ENCODE measurements at places on chromosomes 5 and 9.

DNA sequence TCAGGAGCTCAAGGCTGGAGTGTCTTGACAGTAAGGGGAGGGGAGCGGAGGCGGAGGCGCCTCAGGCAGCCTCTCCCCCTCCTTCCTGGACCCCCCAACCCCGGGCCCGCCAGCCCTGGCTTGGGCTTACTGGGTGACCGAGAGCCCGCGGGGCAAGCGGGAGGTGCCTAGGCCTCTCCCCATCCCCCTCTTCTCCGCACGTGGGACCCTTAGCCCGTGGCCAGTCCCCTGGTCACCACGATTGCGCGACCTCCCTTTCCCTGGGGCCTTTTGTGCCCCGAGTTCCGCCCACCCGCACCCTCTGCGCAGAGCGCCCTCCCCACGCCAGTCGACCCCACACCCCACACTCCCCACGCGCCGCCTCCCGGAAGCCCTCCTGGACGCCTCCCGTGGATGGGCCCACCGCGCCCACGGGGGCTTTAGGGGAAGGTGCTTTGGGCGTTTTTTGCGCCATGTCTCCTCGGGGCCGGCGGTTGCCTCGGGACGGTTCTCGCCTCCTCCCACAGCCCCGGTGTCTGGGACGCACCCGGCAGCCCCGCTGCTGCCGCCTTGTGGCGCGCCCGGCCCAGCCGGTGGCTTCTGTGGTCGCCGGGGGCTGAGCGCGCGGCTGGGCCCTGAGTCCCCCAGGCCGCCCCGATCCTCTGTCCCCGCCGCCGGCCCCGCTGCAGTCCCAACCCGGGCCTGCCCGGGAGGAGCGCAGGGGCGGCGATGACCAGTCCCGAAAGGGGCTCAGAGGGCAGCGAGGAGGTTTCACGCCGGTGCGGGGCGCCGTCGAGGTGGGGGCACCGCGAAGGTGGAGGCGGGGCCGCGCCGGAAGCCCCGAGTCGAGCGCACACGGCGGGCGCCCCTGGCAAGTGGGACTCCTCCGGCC lies 3.2 kb downstream of the TOR4A start:
- no peak for DNase-seq

- no peak for DNase-seq
Measured at GRCh38 chr9:121765021-121765950, 113.9 kb downstream of the DAB2IP start.

- no peak for DNase-seq
Measured at GRCh38 chr9:70504834-70505233, 90.4 kb upstream of the KLF9 start.

DNA sequence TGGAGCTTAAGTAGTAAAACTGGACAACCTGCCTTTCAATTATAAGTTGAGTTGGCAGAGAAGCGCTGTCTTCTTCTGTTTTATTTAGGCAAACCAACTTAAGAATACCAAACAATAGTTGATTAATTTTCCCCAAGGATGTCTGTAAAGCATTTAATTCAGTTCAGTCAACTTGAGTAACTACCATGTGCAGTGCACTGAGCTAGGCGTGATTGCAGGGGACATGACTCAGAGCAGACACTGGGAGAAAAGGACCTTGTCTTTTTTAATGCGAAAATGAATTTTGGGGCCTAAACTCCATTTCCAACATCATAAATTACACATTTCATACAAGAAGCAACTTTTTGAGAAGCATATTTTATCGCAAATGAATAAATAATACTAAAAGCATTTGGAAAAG lies 66.3 kb downstream of the FBXL7 start:
- DNase-seq, result no peak

- DNase-seq, result no peak
Measured at GRCh38 chr5:32419791-32420190, 24.7 kb downstream of the ZFR start.

DNA sequence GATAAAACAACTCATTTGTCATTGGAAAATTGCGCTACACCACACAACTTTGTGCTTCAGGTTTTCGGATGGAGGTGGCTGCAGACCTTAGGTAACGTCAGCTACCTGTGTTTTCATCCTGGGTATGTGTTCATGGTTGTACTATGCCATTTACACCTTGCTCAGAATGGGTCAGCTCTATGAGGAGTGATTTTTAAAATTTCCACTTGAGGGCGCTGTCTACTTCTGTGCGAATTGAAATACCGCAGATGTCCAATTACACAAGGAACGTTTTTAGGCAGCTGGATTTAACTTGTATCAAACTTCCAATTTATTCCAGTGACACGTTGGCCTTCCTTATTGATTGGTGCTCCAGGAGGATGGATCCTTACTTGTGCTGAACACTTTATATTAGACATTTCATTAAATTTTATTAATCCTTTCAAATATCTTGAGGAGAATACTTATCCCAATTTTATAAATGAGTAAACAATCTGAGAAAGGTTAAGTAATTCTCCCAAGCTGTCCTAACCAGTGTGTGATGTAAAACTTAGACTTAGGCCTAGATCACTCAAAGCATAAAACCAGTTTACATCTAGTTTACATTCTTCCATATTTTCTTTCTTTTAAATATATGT lies 23.4 kb downstream of the DMRTA1 start:
- DNase-seq, result no peak

DNA sequence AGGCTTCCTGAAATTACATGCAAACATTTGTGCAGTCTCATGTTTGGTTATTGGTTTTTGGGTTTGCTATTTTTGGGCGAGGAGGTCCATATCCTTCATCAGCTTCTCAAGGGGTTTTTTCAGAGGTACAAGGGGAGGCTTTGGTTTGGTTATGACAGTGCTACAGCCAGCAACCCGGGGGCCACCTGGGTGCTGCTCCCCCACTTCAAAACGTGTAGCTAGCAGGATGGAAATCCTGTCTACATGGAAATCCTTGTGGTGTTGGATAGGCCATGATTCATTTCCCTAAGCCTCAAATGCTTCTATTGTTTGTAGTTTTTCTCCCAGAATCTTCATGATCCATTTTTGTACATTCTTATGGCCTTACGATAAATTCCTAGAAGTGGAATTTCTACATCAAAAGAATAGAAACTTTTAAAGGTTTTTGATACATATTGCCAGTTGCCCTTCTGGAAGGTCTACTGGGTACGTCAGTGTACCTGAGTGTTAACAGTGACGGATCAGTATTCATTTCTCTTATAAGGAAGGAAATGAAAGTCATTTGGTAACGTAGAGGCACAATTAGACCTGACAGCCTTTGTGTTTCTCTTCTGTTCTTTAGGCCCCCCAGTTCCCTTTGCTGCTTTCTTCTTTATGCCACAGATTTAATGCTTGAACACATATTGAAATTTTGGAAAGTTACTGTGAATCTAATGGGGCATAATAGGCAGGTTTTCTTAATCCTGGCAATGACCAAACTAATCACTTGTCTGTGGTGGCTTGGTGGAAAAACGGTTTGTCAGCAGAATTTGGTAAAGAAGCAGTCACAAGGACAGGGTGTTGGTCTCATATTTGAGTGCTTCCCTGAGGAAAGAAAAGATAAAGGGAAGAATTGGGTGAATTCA lies 69.7 kb upstream of the ABL1 start:
- no peak for DNase-seq

GRCh38 chr9:75889977-75890471 lies 449 bp upstream of the PCSK5 start:
- no peak for DNase-seq

DNA sequence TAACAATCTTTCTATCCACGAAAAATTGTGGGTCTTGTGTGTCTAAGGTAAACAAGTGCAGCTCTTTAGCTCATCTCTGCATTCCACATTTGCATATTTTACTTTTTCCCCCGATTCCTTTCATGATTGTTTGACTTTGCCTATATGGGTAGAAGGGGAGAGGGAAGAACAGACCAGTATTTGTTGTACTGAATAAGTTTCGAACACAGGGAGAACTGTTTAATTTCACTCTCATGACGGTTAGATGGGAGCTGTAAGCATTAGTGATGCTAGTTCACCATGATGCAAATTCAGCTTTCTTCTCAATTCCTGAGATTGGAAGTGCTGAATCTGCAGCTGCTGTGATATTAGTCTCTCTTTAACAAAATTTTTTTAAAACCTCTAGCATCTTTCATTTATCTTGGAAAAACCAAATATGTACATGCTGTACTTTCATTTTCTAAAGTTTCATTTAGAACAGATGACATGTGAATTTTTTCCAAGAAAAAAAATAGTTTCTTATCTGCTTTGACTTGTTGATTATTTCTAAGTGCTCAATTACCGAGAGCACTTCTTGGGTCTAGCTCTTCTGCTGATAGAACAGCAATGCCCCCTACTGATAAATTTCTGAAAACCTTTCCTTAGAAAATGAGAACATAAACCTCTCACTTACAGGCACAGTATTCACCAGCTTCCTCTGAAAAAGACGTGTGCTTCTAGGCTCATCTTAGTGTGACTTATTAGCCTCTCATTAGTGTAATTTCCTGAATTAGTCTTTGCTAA lies 149.5 kb downstream of the BAAT start:
- no peak for DNase-seq

DNA sequence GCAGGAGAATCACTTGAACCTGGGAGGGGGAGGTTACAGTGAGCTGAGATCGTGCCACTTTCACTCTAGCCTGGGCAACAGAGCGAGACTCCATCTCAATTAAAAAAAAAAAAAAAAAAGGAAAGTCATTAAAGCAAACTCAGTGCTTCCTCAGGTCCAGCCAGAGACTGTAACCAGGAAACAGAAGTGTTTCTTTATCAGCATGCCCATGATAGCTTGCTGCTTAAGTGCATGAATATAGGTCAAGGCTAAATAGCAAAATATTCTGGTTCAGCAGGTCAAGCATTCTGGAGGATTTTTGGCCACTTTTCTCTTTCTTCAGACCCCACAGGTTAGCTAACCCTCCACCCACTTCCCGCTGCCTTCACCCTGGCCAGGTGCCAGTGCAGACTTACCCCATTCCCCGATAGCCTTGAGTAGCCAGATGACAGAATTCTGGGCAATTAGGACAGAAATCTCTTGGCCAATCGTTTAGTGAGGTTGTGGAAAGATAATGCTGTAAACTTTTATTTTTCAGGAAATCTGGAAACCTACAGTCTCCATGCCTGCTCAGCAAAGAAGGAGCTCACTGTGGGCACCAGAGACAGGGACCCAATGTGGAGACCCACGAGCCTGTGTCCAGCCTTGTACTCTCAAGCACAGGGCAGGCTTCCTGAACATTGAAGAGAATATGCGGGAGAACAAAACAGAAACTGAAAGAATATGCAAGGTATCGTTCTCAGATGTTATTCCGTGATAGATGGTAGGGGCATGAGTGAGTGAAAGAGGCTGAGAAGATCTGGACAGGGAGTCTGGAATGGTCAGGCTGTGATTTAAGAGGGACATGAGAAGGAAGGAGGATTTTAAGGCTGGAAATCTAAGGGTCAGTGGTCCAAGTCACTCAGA lies 4.2 kb upstream of the UGT3A2 start:
- no peak for DNase-seq

DNA sequence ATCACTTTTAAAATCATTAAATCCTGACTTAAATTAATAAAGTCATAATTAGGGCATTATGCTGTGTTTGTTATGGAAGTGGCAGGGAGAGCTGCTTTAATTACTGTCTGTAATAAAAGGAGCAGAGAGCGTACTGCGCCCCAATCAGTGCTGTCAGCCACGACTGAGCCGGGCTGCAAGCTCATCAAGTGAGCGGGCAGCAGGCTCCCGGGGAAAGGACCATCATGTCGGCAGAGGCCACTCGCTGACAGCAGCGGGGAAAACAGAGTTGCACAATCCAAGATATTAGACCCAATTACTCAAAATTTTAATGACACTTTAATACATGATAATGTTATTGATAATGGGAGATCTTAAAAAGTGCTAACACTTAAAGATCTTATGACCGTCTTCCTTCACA lies 181.6 kb downstream of the AP3B1 start:
- DNase-seq, result no peak

DNA sequence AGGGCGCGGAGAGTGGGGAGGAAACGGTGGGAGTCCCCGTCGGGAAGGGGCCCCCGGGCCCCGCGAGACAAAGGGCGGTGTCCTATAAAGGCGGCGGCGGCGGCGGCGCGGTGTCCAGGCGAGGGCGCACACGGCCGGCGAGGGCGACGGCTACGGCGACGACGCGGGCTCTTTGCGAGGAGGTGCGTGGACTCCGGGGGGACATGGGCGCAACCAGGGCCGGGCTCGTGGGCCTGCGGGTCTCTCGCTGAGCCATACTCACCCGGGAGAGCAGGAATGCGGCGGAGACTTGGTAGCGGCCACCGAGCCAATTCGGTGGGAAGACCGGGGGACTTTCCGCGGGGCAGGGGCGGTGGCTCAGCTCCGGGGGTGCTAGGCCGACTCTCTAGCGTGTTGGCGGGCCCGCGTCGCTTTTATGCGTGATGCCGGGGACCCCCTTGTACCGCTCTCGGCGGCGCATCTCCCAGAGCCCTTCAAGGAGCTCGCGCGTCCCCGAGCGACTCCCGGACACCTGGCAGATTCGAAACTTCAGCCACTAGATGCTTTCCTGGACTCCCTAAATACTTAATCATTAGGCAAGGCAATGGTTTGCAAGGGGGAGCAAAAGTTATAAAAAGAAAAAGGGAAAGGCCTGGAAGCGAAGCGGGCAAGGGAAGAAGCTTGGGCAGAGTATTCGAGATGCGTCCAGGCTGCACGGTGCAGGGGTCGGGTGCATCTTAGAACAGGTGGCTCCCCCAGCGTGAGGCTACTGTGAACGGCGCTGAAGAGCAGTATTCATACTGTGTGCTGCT lies 5.9 kb upstream of the TAL2 start:
- DNase-seq, result no peak

DNA sequence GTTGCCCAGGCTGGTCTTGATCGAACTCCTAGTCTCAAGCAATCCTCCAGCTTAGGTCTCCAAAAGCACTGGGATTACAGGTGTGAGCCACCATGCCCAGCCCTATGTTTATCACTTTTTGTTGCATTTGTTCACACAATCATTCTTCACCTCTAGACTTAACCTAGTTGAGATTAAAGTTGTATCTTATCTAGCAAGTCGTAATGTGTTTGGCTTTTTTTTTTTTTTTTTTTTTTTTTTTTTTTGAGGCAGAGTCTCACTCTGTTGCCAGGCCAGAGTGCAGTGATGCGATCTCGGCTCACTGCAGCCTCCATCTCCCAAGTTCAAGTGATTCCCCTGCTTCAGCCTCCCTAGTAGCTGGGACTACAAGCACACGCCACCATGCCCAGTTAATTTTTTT lies 90.2 kb upstream of the C9orf72 start:
- no peak for DNase-seq

- DNase-seq, result no peak
Measured at GRCh38 chr5:76271836-76272235, 131.2 kb upstream of the IQGAP2 start.

Data from activated CD4-positive, alpha-beta T cell treated with anti-CD3 and anti-CD28 coated beads for 24 hours (primary cell).